Urinary bladder (tissue), 4 donors: ENCODE measurements at places on chromosomes 12 and 14. TPM values are rescaled to one million over a fixed set of nuclear protein-coding genes. Genes with fewer than 3 reads are reported as not detected.

GRCh38 chr12:18552829-18553228, 185.0 kb downstream of the PLCZ1 start:
- no peak for DNase-seq

- DNase-seq: no peak
Measured at GRCh38 chr12:114693059-114693531, 9.1 kb upstream of the TBX3 start.

GRCh38 chr14:75543786-75544185, 21.5 kb downstream of the BATF start:
- no peak for DNase-seq

DNA sequence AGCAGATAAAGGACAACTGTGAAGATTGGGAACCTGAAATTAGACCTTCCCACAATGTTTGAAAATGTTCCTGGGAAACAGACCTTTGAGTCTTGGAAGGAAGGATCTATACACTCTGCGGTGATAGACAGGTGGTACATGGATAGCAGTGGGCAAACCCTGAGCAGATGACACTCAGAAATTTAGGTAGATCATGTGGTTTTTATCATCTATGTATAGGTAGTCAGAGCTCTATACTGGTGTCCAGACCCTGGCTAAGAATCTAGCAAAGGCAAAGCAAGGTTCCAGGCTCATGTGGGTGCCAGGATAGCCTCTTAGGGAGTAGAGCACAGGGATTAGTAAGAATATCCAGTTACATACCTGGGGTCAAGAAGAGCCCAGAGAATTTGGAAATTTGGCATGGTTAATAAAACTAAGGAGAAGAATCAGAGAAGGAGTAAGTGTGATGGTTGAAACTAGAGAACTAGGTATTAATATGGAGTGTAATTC, 331.2 kb upstream of the FBXO33 start:
- no peak for DNase-seq

DNA sequence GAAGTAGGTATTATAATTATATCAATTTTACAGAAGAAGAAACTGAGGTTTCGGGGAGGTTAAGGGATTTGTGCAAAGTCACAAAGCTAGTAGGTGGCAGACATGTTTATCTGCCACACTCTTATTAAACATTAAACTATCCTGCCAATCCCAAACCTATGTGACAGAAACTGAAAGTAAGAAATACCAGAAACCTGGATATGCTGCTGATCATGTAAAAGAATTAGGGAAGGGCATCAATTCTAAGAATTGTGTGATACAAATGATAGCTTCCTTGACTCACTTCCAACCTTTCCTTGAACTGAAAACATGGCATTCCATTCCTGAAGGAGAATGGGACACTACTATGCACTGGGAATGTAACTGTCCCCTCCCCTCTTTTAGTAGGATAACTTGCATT, 16.9 kb downstream of the TAOK3 start:
- DNase-seq: no peak

GRCh38 chr12:109305547-109305946, 3.5 kb downstream of the FOXN4 start:
- no peak for DNase-seq

- DNase-seq: no peak
Measured at GRCh38 chr12:66002812-66003211, 127.7 kb downstream of the LLPH start.

DNA sequence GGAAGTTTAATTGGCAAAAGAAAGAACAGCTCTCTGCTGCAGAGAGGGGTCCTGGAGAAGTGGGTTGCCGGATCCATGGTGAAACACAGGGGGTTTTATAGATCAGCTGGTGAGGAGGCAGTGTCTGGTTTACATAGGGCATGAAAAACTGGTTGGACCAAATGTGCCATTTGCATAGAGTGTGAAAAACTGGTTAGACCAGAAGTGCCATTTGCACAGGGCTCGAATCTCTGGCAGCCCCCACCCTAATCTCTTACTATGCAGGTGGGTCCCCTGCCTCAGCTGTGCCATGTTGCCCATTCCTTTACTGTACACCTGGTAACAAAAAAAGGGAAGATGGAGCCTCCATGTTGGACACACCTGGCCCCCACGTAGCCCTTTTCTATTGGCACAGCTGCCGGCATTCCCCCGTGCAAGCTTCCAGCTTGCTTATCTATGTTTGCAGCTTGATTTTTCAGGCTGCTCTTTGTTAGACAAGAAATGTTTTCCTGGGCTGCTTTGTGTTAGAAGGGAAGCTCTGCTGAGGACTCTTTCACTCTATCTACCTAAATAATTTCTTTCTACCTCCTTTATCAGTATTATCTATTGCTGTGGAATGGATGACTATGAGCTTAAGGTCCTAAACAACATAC, 61.1 kb upstream of the TMEM132D start:
- DNase-seq: no peak

DNA sequence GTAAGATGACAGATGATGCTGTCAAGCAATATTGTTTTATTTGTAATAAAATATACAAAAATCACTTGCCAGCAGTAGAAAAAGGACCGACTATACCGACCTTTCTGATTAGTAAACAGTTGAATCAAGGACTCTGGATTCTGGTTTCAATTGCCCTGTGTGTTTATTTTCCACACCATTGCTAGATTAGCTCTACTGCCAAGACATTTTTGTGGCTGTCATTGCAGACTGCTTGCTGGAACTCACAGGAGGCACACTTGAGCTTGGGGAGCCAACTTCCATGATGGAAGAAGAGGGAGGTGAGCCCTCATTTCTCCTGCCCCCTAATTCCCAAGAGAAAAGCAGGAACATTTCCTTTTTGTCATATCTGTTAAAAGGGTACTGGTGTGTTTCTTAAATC, 51.3 kb downstream of the MAPKAPK5 start:
- DNase-seq: no peak

GRCh38 chr14:61420326-61420725, 98.9 kb downstream of the PRKCH start:
- no peak for DNase-seq

GRCh38 chr12:50354908-50355307, 41.5 kb downstream of the FAM186A start:
- no peak for DNase-seq

DNA sequence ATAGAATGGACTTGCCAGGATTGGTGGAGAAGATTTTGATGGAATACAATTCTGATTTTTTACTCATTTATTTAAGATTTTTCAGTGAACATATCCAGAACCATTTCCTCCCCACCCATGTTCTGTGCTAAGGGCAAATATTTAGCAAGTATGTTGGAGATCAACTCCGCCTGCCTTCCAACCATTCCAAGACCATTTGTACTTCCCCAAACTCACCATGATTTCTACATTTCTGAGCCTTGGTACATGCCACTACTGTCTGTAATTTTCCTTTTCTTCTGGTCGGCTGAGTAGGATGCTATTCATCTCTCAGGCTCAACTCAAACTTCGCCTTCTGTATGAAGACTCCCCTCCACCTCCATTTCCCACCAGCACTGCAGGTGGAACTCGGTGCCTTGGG, 150.6 kb downstream of the NTF3 start:
- DNase-seq: no peak

GRCh38 chr12:93879476-93880421, 202.6 kb downstream of the CRADD start:
- DNase-seq: no peak

DNA sequence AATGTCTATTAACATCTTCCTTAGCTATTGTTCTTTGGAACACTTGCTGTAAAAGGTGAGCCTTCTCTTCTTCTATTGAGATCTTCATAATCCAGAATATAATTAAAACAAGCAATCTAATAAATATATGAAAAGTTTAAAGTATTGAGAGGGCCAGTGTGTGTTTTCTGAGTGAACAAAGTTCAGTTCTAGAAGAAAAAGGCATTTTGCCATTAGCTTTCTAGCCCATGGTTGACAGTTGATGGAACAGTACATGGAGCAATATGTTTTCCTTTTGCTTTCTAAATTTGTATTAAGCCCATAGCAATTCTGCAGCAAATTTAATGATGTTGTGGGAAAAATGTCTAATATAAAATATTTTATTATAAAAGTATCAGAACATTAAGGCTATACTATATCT, 853.0 kb downstream of the TRHDE start:
- no peak for DNase-seq

- no peak for DNase-seq
Measured at GRCh38 chr12:76290963-76291859, 57.0 kb downstream of the BBS10 start.

DNA sequence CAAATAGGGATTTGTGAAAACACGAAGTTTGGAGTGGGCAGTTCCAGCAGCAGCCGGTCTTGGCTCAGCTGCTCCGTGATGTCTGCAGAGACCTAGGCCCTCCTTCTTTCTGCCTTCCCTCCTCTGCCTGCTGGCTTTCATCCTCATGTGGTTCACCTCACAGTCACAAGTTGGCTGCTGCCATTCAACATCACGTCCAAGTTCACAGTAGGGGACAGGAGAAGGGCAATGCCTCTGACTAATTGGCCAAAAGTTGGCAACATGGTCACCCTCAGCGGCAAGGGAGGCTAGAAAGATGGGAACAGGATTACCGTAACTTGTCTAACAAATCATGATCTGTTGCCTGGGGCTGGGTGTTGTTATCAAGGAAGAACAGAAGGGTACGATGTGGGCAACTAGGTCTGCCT, 7.8 kb upstream of the CACNA2D4 start:
- no peak for DNase-seq

PRPH gene
- 9.1 TPM for total RNA-seq

SLC17A8 gene
- total RNA-seq: 0.95 TPM

GPX2 gene
- 21.0 TPM for total RNA-seq

CCDC38 gene
- not detected for total RNA-seq

TM7SF3 gene
- 72.3 TPM for total RNA-seq

HOXC12 gene
- total RNA-seq: not detected

RTN1 gene
- total RNA-seq: 13.9 TPM

DYRK2 gene
- total RNA-seq: 40.9 TPM

RASSF9 gene
- 10.4 TPM for total RNA-seq

SLC5A8 gene
- 0.42 TPM for total RNA-seq
